WTC11 (cell line): ENCODE measurements at places on chromosomes 12 and 14.

DNA sequence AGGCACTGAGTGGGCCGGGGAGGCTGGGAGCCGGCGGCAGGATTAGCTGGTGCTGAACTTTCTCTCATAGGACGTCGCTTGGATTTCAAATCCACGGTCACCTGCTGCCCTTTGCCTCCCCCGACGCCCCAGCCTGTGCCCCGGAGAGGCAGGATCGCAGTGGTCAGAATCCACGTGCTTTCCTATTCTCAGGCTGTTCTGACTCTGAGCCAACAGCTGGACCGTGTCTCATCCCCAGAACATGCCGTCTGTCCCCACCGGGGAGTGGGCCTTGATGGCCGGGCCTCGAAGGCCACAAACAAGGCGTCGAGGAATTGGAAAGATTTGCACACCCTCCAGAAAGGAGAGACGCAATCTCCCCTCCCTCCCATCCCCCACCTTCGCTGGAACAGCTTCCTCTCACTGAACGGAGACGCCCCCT lies 18.5 kb upstream of the MLXIP start:
- peaks cover 27% of the 10 kb centered on the region for H3K36me3 ChIP-seq
- H3K27me3 ChIP-seq = no peaks in the 10 kb centered on the region
- no peak for DNase-seq

GRCh38 chr14:62001963-62002362 lies 239.7 kb downstream of the SNAPC1 start:
- H3K4me3 ChIP-seq = no peak overlapping the region
- no peaks in the 10 kb centered on the region for H3K27me3 ChIP-seq
- no peak for DNase-seq
- H3K4me1 ChIP-seq = peaks cover 9% of the 10 kb centered on the region
- peaks cover 8% of the 10 kb centered on the region; the same call in 1 of the 2 replicates for H3K36me3 ChIP-seq
- no peak overlapping the region for H3K27ac ChIP-seq

GRCh38 chr12:106871477-106871876 lies 84.2 kb upstream of the TMEM263 start:
- H3K4me3 ChIP-seq = no peak overlapping the region
- H3K4me1 ChIP-seq = no peaks in the 10 kb centered on the region; the same call in 1 of the 2 replicates
- no peak for DNase-seq
- no peaks in the 10 kb centered on the region; the same call in 1 of the 2 replicates for H3K36me3 ChIP-seq
- H3K27me3 ChIP-seq = no peaks in the 10 kb centered on the region

DNA sequence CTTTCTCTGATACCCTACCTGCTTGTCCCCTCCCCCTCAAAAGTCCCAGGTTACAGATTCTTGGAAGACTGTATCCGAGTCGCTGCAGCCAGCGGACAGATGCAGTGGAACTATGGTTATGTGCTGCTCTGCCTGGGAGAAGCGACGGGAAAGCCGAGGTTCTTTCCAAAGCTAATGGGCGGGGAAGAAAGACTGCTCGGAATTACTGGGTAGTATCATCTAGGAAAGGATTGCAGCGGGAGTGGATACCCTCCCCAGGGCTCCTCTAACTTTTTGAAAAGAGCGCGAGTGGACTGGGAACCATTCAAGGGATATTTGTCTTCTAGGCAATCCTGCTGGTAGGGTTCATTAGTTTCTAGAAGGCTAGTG lies 1.4 kb downstream of the PTHLH start:
- no peak overlapping the region for H3K27ac ChIP-seq
- H3K36me3 ChIP-seq = no peaks in the 10 kb centered on the region
- H3K4me3 ChIP-seq = peak overlapping the region; percentile 77
- peaks cover 97% of the 10 kb centered on the region for H3K27me3 ChIP-seq
- DNase-seq = peak; percentile 35

GRCh38 chr14:71119075-71119474 lies 211.8 kb downstream of the PCNX1 start:
- H3K4me3 ChIP-seq = no peak overlapping the region
- peaks cover 39% of the 10 kb centered on the region for H3K36me3 ChIP-seq
- no peak for DNase-seq

DNA sequence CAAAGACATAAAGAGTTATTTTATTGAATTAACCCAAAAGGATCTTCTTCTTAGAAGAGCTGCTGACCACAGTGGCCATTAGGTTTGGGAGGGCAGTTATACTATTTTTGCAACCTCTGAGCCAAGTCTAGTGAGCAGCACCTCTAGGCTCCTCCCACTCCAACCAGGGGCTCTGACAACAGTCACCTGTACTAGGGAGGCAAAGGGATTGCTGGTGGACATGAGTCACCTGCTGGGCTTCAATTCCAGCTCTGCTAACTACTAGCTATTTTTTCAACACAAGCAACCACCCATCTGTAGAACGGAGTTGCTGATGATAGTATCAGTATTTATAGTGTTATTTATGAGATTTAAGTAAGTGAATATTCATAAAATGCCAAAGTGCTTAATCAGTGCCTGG lies 166.0 kb downstream of the KLHL28 start:
- H3K4me3 ChIP-seq = no peak overlapping the region
- H3K36me3 ChIP-seq = peaks cover 5% of the 10 kb centered on the region; the same call in 1 of the 2 replicates

DNA sequence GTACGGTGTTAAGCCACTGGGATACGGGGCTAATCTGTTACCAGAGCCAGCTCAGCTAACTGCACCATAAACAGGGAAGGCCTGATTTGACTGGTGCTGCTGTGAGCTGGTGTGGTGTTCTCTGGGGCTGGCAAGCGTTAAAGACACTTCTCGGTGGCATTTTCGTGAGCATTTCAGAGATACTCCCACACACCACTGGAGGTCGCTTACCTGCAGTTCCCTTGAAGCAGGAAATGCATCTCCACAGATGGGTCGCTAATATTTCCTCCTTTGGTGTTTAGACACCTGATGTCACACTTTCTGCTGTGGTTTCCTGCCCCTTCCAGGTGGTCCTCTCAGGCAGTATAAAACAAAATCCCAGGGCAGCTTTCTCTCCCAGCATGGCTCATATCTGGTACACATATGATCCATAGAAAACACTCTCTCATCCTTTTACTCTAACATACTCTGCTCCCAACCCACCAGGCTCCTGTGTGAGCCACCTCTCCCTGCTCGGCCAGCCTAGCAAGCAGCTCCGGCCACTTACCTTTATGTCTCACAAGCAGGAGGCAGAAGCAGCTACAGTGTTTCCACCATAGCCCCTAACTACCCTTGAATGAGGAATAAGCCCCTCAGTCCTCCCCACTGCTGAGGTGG lies 129.9 kb upstream of the GRIN2B start:
- H3K36me3 ChIP-seq = no peaks in the 10 kb centered on the region
- H3K27ac ChIP-seq = no peak overlapping the region
- peaks cover 6% of the 10 kb centered on the region; the same call in 1 of the 2 replicates for H3K27me3 ChIP-seq
- no peak overlapping the region for H3K4me3 ChIP-seq
